ENCODE measurements at places on chromosomes 1 and 21.

DNA sequence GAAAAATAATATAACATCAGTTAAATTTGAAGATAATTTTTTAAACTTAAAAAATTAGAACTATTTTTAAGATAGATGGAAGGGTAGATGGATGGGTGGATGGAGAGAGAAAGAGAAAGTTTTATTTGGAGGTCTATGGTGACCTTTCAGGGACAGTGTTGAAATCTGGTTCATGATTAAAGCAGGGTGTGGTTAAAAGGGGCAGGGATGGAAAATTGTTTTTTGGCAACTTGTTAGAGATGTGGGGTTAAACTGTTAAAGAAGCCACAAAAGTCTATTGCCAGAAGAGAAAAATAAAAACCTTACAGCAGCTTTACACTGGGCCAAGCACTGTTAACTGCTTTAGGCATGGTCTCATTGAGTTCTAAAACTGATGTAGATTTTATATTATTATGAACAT, 134.9 kb upstream of the GORAB start:
- H3K27me3 ChIP-seq: no peaks in the 10 kb centered on the region
- H3K36me3 ChIP-seq: no peaks in the 10 kb centered on the region
- DNase-seq: no peak
- H3K4me3 ChIP-seq: no peak overlapping the region
- no peak overlapping the region for H3K27ac ChIP-seq

DNA sequence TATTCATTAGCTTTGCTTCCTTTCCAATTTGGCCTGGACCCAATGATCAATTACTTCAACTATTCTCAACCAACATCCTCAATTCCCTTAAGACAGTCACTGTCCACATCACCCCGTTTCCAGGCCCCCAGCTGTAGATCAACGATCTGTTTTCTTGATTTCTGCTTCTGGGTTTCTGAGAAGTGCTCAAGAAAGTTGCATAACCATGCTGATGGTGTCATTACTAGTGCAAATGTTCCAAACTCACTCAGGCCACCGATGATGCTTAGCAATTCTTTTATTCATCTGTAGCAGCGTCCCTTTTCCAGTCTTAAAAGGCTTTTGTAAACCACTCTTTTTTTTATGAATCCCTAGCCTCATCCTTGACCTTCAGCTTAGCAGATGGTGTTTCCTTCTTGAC, 155.8 kb upstream of the PTGFR start:
- H3K36me3 ChIP-seq: no peaks in the 10 kb centered on the region
- no peaks in the 10 kb centered on the region for H3K4me1 ChIP-seq
- DNase-seq: no peak
- H3K4me3 ChIP-seq: no peak overlapping the region
- no peaks in the 10 kb centered on the region for H3K27me3 ChIP-seq

DNA sequence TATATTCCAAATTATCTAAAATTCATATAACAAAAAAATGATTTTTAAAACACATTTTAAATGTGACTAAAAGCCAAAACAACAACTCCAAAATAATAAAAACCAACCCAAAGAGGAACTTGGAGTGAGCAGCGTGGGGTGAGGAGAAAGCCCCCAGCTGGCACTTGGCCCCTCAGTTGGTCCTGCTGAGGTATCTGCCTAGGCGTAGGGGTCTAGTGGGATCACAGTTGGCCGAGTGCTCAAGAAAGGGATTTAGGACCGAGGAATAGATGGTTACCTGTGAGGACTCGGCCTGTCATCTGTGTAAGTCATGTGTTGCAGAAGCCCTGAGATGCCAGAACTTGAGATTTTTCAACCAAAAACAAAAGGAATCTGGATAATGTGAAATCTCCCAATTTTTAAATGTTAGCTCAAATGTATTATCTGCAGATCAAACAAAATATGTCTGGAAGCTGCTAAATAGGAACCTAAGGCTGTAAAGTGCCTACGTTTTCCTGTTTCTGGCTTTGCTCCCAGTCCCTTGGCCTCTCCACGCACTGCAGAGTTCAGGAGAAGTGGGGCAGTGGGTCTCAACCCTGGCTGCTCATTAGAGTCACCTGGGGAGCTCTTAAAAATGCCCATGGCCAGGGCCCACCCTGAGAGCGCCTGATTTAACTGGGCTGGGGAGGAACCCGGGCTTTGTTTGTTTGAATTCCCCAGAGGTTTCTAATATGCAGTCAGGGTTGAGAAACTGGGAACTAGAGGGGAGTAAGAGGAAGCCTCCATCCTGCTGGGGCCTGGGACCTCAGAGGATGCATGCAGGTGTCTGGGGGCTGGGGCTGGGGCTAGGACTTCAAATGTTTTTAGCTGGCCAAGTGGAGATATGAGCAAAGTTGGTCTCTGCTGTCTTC, 38.5 kb upstream of the LDLRAP1 start:
- no peaks in the 10 kb centered on the region for H3K27me3 ChIP-seq
- no peak for DNase-seq
- H3K36me3 ChIP-seq: no peaks in the 10 kb centered on the region
- peaks cover 17% of the 10 kb centered on the region for H3K4me1 ChIP-seq
- H3K27ac ChIP-seq: no peak overlapping the region

DNA sequence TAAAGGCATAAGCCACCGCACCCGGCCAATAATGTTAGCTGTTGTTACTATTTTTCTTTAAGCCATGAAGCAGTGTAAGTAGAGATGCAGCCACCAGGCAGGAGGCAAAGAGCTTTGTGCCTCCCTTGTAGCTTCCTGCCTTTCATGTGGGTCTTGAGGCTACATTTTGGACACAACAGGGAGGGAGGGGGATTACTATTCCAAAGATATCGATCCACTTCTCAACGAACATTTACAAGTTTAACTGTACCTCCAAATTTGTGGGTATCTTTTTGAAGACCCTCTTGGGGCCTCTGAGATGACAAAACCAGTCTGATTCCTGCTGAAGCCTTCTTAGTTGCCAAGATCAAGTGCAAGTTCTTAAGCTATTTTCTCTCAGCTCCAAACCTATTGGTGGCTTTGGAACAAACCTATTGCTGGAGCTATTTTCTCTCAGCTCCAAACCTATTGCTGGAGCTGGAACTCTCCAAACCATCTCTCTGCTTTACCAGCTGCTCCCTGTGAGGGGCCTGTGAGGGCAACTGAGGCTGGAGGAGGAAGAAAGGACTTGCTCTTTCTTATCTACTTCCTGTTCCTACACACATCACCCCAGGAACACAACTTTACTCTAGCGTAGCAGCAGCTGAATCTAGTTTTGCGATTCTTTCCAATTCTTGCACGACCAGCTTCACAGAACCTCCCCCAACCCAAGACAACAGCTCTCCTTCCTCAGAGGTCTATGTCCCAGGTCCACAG, 16.1 kb upstream of the RCAN3 start:
- H3K36me3 ChIP-seq: no peaks in the 10 kb centered on the region
- no peak for DNase-seq
- H3K27me3 ChIP-seq: no peaks in the 10 kb centered on the region
- no peak overlapping the region for H3K4me3 ChIP-seq

DNA sequence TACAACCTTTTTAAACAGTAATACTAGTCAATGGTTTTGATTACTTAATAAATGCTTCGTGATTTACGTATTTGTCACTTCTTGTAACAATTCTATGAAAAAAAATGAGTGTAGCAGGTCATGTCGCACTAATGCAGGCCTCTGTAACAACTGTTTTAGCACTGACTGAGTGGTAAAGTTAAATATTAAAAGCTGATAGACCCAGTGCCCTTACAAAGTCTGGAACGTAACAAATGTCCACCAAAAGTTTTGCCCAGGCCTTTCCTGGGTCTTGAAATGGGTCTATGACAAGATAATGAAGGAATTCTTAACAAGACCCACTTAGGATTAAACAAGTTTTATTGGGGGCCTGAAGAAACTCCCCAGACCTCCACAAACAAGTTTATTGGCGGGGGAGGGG, 304.6 kb upstream of the DEPDC1 start:
- no peaks in the 10 kb centered on the region for H3K27me3 ChIP-seq
- H3K36me3 ChIP-seq: no peaks in the 10 kb centered on the region
- H3K27ac ChIP-seq: no peak overlapping the region
- no peak for DNase-seq
- no peaks in the 10 kb centered on the region for H3K4me1 ChIP-seq
- H3K4me3 ChIP-seq: no peak overlapping the region

DNA sequence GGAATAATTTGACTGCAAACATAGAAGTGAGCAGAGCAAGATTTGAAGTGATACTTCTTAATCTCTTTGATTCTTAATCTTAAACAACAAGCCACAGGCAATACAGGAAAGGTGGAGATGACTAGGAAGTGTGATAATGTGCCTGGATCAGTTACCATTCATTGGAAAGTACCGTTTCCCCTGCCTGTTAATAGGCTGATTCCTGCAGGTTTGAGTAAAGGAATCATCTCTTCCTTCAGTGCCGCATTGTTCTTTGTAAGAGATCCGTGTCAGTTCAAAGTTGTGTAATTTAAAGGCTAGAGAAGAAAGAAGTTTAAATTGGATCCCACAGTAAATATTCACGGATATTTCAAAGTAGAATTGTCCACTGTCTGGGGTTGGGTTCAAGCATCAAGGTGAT, 43.5 kb upstream of the BCL10 start:
- H3K36me3 ChIP-seq: no peaks in the 10 kb centered on the region
- H3K4me3 ChIP-seq: no peak overlapping the region
- no peaks in the 10 kb centered on the region for H3K27me3 ChIP-seq
- no peak overlapping the region for H3K27ac ChIP-seq

DNA sequence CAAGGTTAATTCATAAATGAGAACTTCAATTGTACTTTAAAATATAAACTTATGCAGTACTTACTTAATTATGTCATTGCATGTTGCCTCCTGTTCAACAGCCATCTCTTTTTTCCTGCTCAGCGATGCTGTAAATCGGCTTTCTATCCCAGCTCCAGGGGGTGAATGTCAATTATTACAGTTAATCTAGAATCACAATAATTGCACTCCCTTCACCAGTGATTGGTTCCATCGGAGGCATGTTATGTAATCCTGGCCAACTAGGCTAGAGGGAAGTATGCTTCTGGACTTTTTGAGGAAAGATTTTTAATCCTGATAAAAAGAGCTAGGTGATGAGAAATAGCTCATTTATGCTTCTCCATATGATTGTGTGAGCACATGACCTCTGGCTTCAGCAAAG, 53.8 kb upstream of the SGIP1 start:
- no peak overlapping the region for H3K27ac ChIP-seq
- no peaks in the 10 kb centered on the region for H3K36me3 ChIP-seq
- no peak for DNase-seq
- H3K4me3 ChIP-seq: no peak overlapping the region
- H3K4me1 ChIP-seq: no peaks in the 10 kb centered on the region

- H3K36me3 ChIP-seq: no peaks in the 10 kb centered on the region
- H3K4me3 ChIP-seq: no peak overlapping the region
- no peaks in the 10 kb centered on the region for H3K4me1 ChIP-seq
These were observed 101.4 kb downstream of the UBE2U start for GRCh38 chr1:64304823-64305222.

DNA sequence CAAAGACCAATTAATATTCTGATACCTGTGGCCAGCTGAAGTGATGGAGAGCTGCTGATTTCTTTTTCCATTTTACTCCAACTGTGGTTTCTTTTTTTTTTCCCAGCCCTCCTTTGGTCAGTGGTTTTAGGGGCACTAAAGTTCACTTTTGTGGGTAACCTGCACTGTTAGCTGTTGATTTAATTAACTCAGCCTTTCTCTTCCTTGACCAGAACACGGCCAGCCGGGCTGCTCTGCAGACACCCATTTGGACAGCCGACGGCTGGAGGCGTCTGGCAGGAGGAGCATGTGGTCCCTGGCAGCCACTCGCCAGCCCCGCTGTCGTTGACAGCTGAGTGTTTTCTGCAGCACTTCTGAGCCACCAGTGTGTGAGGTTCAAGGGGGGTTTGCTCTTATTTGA, 136.2 kb upstream of the RUNX3 start:
- no peak overlapping the region for H3K27ac ChIP-seq
- no peak overlapping the region for H3K4me3 ChIP-seq
- H3K36me3 ChIP-seq: no peaks in the 10 kb centered on the region
- H3K4me1 ChIP-seq: peaks cover 10% of the 10 kb centered on the region
- H3K27me3 ChIP-seq: no peaks in the 10 kb centered on the region

- peaks cover 22% of the 10 kb centered on the region for H3K4me1 ChIP-seq
- no peak for DNase-seq
- peak overlapping the region; percentile 63 for H3K4me3 ChIP-seq
- peak overlapping the region; percentile 82 for H3K27ac ChIP-seq
These were observed 199.6 kb upstream of the SGIP1 start for GRCh38 chr1:66334318-66334717.

DNA sequence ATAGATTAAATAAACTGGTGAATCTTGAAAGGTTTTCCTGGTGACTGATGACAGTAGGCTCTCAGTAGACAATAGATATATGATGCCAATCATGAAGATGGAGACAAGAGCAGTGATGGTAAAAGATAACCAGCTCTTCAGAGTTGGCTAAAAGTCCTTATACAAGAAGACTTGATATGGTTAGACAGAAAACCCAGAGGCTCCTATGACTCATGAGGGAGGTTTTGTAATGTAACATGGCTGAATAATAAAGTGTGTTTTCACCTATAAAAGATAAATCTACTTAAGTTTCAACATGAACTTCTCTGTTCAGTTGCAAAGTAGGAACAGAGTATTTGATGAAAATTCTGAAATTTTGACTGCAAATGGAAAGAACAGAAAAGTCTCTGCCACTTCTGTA, 12.7 kb upstream of the CRNN start:
- H3K4me3 ChIP-seq: no peak overlapping the region
- H3K27me3 ChIP-seq: no peaks in the 10 kb centered on the region
- DNase-seq: no peak
- no peaks in the 10 kb centered on the region for H3K4me1 ChIP-seq

GRCh38 chr21:14836950-14837349, 227.8 kb downstream of the NRIP1 start:
- H3K27me3 ChIP-seq: no peaks in the 10 kb centered on the region
- no peaks in the 10 kb centered on the region for H3K4me1 ChIP-seq
- H3K36me3 ChIP-seq: no peaks in the 10 kb centered on the region
- H3K4me3 ChIP-seq: no peak overlapping the region

- DNase-seq: no peak
- no peak overlapping the region for H3K4me3 ChIP-seq
- H3K4me1 ChIP-seq: peaks cover 18% of the 10 kb centered on the region
These were observed 8.1 kb upstream of the PMF1 start for GRCh38 chr1:156204686-156205085.

DNA sequence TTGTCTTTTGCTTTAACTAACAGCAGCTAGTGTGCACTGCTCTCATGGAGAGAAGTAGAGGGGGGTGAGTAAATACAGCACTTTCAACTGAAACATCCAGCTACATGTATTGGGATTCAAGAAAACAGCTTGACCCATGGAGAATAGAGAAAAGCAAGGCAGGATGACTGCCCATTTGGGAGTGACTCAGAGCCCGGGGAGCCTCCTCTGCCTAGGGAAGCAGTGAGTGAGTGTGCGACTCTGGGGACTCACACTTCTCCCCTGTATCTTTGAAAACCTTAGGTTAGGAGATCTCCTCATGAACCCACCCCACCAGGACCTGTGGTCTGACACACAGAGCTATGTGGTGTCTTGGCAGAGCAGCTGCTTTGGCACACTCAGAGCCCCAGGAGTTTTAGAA, 82.0 kb upstream of the PTGFR start:
- no peaks in the 10 kb centered on the region for H3K27me3 ChIP-seq
- no peak overlapping the region for H3K4me3 ChIP-seq
- H3K4me1 ChIP-seq: no peaks in the 10 kb centered on the region

DNA sequence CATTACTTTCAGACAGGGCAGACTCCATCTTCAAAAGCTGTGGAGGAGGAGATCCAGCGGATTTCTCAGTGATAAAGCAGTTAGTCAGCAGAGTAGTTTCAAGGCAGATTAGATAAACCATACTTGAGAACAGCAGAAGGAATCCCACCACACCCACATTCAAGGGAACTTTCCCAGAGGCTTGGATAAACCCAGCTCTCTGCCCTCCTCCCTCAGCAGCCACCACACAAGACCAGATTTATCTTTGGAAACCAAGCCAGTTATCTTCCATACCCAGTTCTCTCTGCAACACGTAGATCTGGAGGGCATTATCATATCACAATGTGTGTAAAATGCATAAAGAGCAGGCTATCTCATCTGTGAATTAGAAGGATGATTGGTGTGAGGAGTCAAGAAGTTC, 40.2 kb downstream of the GFI1 start:
- no peak overlapping the region for H3K4me3 ChIP-seq
- no peaks in the 10 kb centered on the region for H3K4me1 ChIP-seq
- no peaks in the 10 kb centered on the region for H3K27me3 ChIP-seq
- H3K36me3 ChIP-seq: no peaks in the 10 kb centered on the region
- no peak overlapping the region for H3K27ac ChIP-seq

Data from upper lobe of right lung (tissue), 1 donor.